ENCODE measurements at places on chromosomes 12 and 14.

DNA sequence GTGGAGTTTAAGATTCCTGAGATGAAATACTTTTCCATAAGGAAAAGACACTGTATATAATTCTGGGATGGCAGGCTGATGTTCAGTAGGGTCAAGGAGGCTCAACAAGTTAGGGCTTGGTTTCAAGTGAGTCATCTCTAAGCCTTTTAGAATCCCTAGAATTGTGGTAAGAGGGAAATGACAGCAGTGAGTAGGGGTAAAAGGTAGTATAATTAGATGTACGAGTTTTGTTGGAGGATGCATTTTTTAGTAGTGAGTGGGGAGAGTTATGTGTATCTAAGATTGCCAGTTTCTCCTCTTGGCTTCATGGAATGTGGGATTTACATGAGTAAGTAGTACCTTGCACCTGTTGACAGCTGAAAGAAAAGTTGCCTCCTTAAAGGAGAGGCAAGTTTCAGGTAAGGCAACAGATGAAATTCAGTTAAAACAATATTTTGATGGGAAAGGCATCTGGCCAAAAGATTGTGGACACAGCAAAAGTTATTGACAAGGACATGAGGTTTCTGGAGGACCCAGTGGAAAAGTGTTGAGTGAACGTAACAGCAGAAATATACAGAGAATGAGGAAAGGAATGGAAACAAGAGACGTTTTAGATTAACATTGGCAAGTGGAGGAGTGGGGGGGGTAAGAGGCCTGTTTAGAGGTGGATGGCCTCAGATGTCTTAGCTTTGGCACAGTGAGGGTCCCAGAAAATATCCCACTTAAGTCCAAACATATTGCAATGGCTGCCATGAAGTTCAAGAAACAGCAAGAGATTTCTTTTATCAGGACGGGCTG lies 21.8 kb downstream of the LMO3 start:
- no peak for DNase-seq

DNA sequence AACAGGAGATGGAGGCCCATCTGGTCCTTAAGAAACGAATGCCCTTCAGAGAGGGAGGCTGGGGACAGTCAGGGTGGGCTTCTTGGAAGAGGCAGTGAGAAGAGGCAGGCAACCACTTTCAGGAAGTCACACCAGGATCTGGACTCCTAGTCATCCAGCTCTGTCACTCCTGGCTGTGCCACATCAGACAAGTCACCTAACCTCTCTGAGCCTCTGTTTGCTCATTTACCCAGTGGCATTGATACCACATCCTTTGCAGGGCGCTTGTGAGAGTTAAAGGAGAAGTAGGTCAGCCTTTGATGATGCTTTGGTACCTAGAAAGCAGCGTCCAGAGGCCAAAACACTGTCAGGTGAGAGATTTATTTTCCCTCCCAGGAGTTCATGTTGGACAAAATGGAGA lies 11.1 kb downstream of the CCDC197 start:
- no peak for DNase-seq

DNA sequence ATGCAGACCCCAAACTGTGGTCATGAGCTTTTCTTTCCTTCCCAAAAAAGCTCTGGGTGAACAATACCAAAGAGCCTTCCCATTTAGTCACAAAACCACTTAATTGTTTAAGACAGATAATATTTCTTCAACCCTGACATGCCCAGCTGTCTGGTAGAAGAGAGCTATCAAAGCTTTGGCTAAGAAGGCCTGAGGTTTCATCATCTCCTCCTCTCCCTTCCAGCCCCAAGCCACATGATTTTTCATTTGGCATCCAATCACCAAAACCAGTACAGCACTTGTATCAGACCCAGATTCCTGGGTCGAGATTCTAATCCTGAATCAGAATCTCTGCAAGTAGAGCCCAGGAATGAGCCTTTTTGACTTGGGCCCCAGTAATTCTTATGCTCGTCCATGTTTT lies 199.6 kb upstream of the TMEM260 start:
- no peak for DNase-seq

GRCh38 chr14:42893183-42893582 lies 1286.5 kb downstream of the LRFN5 start:
- DNase-seq, result no peak

- DNase-seq, result no peak
These were observed 237.9 kb upstream of the CCDC196 start for GRCh38 chr14:66248256-66248655.

- no peak for DNase-seq
These were observed 261.4 kb upstream of the NPAS3 start for GRCh38 chr14:32677129-32677780.

DNA sequence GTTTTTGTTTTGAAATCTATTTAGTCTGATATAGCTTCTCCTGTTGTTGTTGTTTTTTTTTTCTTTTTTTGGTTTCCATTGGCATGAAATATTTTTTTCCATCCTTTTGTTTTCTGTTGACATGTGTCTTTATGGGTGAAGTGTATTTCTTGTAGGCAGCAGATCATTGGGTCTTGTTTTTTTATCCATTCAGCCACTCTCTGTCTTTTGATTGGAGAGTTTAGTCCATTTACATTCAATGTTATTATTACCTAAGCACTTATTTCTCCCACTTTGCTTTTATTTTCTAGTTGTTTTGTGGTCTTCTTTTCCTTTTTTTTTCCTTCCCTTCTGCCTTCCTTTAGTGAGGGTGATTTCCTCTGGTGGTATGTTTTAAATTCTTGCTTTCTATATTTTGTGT lies 193.6 kb upstream of the TMEM260 start:
- DNase-seq, result no peak

GRCh38 chr12:70398862-70399261 lies 32.8 kb downstream of the KCNMB4 start:
- no peak for DNase-seq

GRCh38 chr14:48874711-48875110 lies 711.5 kb downstream of the RPS29 start:
- no peak for DNase-seq

DNA sequence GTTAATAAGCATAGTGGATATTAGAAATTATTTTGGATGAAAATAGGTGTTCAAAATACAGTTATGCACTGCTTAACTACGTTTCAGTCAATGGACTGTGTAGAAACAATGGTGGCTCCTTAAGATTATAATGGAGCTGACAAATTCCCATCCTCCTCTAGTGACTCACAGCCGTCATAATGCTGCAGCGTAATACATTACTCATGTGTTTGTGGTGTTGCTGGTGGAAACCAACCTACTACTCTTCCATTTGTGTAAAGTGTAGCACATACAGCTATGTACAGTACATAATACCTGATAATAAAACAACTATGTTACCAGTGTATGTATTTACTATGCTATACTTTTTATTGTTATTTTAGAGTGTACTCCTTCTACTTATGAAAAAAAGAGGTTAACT lies 111.2 kb upstream of the TMCC3 start:
- DNase-seq, result no peak

DNA sequence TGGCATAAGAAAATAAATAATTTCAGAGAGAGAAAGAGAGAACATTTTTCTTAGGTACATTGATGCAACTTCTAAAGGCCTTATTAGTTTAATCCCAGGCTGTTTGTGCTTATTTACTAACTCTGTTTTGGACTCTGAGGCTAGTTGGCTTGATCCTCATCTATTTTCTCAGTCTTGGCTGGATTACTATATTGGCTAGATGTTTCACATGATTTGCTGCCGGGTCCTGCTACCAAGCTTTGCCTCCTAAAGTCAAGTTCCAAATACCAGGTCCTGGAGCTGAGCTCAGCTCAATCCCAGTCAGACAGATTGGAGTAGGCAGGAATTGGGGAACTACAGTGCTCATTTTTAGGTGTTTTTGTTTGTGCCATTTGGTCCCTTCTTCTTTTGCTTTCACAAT lies 340.8 kb downstream of the BCAT1 start:
- no peak for DNase-seq

- DNase-seq, result peak; percentile 62
These were observed 662 bp downstream of the EPS8 start for GRCh38 chr12:15788233-15789219.
